ENCODE measurements at places on chromosomes 7 and 10.

GRCh38 chr10:70274643-70275042 lies 9.2 kb downstream of the NPFFR1 start:
- DNase-seq = peak; percentile 59

DNA sequence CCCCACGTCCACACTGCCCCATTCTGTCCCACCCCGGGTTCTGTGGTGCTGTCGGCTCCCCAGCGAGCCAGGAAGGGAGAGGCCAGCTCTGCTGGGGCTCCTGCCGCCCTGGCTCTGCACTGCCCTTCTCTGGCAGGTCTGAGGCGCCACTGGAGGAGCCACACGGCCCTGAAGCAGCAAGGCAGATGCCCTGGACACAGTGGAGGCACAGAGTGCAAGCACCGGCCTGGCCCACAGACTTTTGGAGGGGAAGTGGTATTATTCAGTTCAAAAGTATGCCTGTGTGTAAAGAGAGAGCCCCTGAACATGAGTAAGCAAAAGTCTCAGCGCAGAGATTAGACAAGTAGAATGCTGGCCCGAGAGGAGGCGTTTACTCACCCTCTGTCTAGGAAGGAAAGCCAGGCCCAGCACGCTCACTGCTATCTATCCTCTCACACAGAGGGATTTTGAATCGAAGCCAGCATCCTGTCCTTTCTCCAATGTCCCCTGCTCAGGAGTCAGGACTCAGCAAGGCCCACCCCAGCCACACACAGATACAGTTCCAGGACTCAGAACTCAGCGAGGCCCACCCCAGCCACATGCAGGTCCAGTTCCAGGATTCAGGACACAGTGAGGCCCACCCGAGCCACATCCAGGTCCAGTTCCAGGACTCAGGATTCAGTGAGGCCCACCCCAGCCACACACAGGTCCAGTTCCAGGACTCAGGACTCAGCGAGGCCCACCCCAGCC lies 115.0 kb downstream of the EGFR start:
- no peak for DNase-seq

DNA sequence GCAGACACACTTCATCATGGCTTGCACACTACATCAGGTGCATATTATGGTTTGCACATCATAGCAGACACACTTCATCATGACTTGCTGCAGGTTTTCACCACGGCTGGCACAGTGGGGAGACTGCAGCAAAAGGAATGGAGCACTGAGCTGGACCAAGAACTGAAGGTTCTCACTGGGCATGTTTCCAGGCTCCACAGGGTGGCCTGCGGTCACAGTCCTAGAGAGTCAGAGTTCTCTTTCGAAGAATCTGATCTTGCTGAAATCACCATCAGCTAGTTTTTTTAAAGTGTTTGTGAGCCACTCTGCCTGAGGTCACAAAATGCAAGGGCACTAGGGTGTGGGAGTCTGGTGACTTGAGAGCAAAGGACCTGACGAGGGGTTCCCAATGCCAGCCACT lies 140.4 kb upstream of the NPY start:
- no peak for DNase-seq

GRCh38 chr10:44920252-44920651 lies 9.1 kb downstream of the TMEM72 start:
- no peak for DNase-seq

- DNase-seq = peak; percentile 83
Observed at GRCh38 chr7:30548845-30549244, 44.2 kb upstream of the GGCT start.

GRCh38 chr7:155166673-155167370 lies 96.7 kb downstream of the HTR5A start:
- DNase-seq = no peak

DNA sequence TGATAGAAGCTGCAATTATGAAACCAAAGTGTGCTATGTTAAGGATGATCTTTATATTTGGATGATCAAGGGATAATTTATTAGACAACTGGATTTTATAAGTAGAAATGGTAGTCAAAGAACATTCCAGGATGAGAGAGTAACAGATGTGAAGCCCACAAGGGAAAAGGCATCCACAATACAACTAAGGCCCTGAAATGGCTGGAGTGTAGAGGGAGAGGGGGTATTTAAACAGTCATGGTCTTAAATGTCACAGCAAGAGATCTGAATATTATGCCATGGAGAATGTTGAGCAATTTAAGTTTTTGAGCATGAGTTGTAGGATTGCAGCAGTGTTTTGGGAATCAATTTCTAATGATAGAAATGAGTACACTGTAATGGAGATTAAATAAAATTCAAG lies 282.3 kb upstream of the DKK1 start:
- no peak for DNase-seq

GRCh38 chr7:132654150-132654549 lies 77.9 kb upstream of the PLXNA4 start:
- no peak for DNase-seq

DNA sequence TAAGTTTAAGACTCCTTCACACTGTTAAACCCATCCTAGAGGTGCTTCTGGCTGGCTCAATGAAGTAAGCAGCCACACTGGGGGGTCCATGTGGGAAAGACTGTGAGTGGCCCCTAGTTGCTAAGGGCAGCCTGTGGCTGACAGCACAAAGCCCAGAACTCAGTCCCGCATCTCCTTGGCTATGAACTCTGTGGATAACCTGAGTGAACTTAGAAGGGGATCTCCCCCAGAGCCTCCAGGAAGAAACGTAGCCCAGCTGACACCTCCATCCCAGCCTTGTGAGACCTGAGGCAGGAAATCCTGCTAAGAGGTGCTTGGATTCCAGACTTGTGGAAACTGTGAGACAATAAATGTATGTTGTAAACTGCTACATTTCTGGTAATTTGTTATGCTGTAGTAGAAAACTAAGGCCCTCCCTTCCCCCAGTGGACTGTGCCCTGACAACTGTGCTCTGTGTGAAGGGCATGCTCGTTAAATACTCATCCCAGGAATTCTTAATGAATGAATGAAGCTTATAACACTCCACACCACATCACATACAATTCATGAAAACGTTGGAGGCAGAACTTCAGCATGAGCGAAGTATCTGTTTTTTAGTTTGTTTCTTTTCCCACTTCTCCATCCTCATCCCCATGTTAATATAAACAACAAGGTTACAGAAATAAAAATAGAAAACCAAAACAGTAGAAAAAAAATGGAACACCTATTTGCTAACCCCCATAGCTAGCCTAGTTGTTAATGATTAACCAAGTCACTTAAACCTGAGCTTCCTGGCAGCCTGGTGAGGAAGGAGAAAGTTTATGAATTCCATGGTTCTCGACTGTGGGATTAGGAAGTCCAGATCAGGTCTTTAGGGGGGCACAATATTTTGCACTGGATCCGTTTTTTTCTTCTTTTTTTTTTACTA lies 36.8 kb upstream of the AOAH start:
- DNase-seq = no peak

- DNase-seq = no peak
Observed at GRCh38 chr10:88958721-88959120, 6.1 kb upstream of the ACTA2 start.

GRCh38 chr7:17770710-17771375 lies 169.5 kb downstream of the SNX13 start:
- no peak for DNase-seq

DNA sequence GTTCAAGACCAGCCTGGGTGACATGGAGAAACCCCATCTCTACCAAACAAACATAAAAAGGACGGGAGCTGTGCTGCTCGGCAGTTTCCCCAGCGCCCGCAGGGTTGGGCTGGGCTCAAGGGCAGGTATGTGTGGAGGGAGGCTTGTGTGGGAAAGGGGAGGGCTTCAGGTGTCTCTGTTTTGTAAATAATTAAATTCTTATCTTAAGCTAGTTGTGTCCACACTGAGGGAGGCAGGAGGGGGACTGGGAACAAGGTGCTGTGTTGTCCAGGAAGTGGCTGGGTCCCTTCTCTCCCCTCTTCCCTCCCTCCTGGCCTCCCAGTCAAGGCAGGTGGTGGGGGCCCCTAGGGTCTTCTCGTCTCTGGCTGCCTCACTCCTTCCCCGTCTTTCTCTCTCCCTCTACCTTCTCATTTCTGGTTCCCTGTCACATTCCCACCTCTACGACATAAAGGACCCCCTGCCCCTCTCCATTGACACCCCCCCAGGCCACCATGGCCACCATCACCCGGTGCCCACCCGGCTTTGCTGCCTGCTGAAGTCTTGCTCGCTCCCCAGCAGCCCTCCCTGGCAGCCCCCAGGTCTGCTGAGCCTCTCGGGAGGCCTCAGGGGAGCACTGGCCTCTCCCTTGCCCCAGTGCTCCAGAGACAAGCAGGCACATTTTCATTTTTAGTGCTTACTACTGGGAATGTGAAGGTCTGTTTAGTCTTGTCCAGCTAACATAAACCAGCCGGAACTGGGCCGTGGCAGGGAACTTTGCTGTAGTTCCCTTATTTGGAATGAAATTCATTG lies 19.3 kb downstream of the NEURL1 start:
- no peak for DNase-seq

GRCh38 chr10:126734015-126734414 lies 63.5 kb upstream of the C10orf90 start:
- no peak for DNase-seq

GRCh38 chr7:149635561-149636329 lies 137.6 kb downstream of the ZNF467 start:
- no peak for DNase-seq

GRCh38 chr10:76631884-76632766 lies 1005.5 kb downstream of the KCNMA1 start:
- DNase-seq = no peak

DNA sequence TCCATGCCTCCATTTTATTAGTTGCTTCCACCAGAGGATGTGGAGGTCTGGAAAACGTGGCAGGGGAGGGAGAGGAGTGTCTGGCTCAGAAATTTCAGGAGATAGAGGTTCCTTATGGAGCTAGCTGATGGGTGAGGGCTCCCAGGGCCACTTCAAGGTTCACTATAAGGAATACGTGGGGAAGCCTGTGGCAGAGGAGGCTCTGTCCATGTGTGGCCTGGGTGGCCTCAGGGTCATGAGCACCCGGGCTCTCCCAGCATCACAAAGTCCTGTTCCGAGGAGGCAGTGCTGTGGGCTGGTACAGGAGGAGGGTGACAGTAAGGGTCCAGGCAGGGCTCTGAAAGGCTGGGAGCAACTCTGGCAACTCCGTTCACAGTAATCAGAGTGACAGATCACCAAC lies 24.6 kb downstream of the ARHGAP22 start:
- no peak for DNase-seq

DNA sequence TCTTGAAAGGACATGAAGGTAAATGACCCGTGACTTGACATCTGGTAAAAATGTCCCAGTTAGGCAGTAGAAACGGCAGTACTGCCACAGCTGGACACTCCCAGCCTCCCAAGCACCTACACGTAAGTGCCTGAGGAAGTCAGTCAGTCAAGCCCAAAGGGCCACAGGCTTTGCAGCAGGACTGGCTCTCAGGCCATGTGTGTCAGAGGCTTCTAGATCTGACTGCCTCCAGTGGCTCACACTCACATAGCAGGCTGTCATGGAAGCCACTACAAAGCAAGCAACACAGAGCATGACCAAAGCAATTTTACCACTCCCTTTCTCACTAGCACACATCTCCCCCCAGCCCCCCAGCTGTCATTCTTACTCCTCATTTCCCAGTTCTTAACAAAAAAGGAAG lies 17.8 kb upstream of the CCNJ start:
- DNase-seq = no peak

DNA sequence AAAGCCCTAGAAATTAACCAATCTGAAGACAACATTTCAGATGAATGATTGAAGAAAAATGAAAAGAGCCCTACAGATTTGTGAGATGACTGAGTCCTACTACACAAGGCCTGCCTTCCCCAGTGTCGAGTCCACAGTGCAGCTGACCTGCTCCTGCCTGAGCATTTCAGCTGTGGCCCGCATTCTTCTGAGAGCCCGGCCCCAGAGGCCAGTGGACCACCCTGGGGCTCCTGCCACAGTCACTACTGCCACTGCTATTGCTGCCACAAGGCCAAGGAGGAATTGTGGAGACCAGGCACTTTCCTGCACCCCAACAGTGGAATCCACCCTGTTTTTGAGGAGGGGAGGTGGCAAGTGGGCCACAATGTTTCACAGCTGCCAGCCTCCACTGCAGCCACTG lies 19.6 kb upstream of the ZNF735 start:
- no peak for DNase-seq

DNA sequence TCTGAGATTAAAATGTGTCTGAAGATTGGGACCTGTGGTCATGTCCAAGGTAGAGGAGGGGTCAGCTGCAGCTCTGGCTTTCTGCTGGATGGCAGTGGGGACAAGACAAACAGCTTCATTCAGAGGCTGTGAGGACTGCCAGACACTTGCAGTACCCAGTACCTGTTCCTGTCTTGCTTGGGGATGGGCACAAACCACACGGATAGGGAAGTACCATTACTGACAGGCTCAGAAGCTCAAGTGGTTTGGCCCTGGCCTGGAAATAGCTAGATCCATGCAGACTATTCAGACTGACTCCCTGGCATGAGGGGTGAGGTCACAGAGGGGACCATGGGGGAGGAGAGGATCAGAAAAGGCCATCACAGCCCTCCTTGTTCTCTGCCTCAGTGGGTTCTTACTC lies 56.0 kb upstream of the COMTD1 start:
- no peak for DNase-seq

DNA sequence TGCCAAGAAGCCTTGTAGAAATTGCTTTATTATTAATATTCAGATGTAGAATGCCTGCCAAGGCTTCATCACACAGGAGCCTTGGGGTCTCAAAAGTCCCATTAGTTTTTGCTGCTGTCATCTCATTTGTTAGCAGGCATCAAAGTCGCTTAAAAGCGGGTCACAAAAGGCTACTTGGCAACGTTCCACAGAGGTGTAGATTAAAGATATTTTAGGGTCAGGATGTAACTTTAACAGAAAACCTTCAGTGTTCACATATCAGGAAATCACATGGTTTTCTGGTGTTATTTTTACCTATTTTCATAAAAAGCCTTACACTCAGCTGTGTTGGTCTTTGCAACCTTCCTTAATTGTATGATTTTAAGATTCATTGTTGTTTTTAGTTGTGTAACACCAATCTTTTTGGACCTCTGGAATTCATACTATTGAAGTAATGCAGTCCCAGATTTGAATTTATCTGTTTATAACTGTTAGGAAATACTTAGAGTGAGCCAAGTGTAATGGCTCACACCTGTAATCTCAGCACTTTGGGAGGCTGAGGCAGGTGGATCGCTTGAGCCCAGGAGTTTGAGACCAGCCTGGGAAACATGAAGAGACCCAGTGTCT lies 65.3 kb downstream of the TET1 start:
- no peak for DNase-seq

All from putamen (tissue), 1 donor.